Esophagus squamous epithelium (tissue), 5 donors: ENCODE measurements at places on chromosomes 7 and 10.

DNA sequence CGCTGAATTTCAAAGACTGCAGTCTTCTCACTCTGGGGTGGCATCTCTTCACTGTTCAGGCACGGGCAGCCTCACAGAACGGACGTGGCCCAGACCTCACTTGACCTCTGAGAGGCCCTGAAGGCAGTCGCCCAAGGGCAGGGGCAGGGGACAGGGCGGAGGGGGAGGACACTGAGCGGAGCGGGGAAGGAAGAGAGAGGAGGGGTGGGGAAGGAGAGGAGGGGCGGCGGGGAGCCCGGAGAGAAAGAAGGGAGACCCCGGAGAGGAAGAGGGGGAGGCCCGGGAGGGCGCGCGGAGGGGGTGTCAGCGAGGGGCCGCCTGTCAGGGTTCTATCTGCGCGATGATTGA, 58.7 kb upstream of the COMTD1 start:
- no peaks in the 10 kb centered on the region for H3K36me3 ChIP-seq
- DNase-seq: no peak
- H3K27ac ChIP-seq: peak overlapping the region; percentile 97
- peak overlapping the region; percentile 74 for H3K4me3 ChIP-seq

- H3K4me3 ChIP-seq: no peak overlapping the region
- H3K27me3 ChIP-seq: no peaks in the 10 kb centered on the region
- no peaks in the 10 kb centered on the region for H3K36me3 ChIP-seq
- no peak for DNase-seq
Observed at GRCh38 chr7:94486216-94486615, 23.4 kb upstream of the CASD1 start.

- H3K27me3 ChIP-seq: peaks cover 14% of the 10 kb centered on the region
- no peak overlapping the region for H3K4me3 ChIP-seq
- DNase-seq: no peak
- H3K36me3 ChIP-seq: no peaks in the 10 kb centered on the region
Observed at GRCh38 chr10:49666054-49666615, 13.3 kb upstream of the C10orf53 start.

DNA sequence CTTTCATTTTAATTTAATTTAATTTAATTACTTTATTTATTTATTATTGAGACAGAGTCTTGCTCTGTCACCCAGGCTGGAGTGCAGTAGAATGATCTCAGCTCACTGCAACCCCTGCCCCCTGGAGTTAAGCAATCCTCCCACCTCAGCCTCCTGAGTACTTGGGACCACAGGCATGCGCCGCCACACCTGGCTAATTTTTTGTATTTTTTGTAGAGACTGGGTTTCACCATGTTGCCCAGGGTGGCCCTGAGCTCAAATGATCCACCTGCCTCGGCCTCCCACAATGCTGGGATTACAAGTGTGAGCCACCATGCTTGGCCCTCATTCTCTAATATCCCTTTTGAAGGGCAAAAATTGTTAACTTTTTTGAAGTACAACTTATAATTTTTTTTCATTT, 92.9 kb downstream of the XRCC2 start:
- no peaks in the 10 kb centered on the region for H3K27me3 ChIP-seq
- no peak overlapping the region for H3K4me3 ChIP-seq
- H3K36me3 ChIP-seq: no peaks in the 10 kb centered on the region
- no peak overlapping the region for H3K27ac ChIP-seq
- H3K4me1 ChIP-seq: no peaks in the 10 kb centered on the region

GRCh38 chr10:218798-219197, 83.5 kb downstream of the ZMYND11 start:
- H3K4me1 ChIP-seq: no peaks in the 10 kb centered on the region
- no peak overlapping the region for H3K27ac ChIP-seq
- H3K36me3 ChIP-seq: no peaks in the 10 kb centered on the region
- no peak overlapping the region for H3K4me3 ChIP-seq

DNA sequence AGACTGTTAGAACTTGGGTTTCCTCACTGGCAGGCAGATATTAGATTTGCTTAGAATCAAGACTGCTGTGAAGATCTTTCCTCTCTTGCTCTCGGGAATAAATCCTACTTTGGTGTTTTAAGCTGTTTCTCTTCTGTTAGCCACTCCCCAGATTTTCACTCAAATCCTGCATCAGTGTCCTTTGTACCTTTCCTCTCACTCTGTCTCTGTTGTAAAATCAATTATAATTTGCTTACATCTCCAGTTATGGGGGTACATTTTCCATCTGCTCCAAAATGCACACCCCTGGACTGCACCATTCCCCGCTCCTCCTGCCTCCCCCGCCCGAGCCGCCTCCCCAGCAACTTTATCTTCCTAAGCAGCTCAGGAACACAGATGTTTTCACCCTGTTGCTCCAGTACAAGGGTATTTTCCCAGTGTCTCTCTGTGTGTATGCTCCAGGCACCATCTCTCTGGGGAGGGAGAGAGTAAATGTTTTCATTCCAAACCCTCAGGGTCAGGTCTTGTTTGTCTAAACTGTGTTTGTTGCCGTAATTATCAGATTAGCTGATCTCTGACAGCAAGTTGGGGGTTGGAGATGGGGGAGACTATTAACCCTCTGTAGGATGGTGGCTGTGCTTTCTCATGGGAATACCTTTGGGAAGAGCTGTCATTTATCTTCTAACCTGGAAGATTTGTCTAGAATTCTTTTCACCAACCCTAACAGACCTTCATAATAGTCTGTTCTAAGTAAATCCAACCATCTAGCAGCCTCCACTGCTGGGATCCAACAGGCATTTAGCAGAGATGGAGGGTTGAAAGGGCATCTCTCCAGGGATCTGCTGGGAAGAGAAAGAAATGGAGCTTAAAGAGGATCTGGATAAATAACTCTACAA, 20.4 kb upstream of the GOT1 start:
- H3K27ac ChIP-seq: no peak overlapping the region
- H3K4me3 ChIP-seq: no peak overlapping the region
- no peaks in the 10 kb centered on the region for H3K36me3 ChIP-seq
- no peak for DNase-seq
- H3K27me3 ChIP-seq: no peaks in the 10 kb centered on the region

GRCh38 chr10:119007211-119007574, 22.3 kb upstream of the NANOS1 start:
- no peaks in the 10 kb centered on the region for H3K36me3 ChIP-seq
- H3K27ac ChIP-seq: no peak overlapping the region
- H3K4me3 ChIP-seq: no peak overlapping the region
- H3K27me3 ChIP-seq: no peaks in the 10 kb centered on the region
- DNase-seq: no peak
- H3K4me1 ChIP-seq: no peaks in the 10 kb centered on the region

DNA sequence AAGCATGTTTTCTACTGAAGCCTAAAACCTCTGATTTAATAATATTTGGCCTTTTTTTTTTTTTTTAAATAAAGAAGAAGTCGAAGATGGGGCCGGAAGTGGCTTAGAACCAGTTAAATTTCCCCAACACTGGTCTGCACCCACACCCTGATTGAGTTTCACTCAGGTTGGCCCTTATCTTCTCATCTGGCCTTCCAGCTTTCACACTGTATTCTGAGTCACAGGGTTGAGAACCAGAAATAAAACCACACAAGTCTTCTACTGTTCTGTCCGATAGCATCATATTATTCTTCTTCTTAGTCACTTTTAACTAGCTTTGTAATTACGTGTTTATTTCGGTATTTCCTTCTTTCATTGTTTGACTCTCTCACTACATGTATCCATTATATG, 9.9 kb downstream of the ZNF365 start:
- DNase-seq: no peak
- H3K4me1 ChIP-seq: no peaks in the 10 kb centered on the region
- no peaks in the 10 kb centered on the region for H3K36me3 ChIP-seq
- no peaks in the 10 kb centered on the region for H3K27me3 ChIP-seq
- no peak overlapping the region for H3K4me3 ChIP-seq

- H3K27ac ChIP-seq: no peak overlapping the region
- no peaks in the 10 kb centered on the region for H3K36me3 ChIP-seq
- H3K4me3 ChIP-seq: no peak overlapping the region
- H3K4me1 ChIP-seq: no peaks in the 10 kb centered on the region
- no peak for DNase-seq
Observed at GRCh38 chr7:49707891-49708290, 65.5 kb upstream of the VWC2 start.

- no peak overlapping the region for H3K27ac ChIP-seq
- no peak for DNase-seq
Observed at GRCh38 chr7:130410868-130411541, 29.8 kb downstream of the CEP41 start.

DNA sequence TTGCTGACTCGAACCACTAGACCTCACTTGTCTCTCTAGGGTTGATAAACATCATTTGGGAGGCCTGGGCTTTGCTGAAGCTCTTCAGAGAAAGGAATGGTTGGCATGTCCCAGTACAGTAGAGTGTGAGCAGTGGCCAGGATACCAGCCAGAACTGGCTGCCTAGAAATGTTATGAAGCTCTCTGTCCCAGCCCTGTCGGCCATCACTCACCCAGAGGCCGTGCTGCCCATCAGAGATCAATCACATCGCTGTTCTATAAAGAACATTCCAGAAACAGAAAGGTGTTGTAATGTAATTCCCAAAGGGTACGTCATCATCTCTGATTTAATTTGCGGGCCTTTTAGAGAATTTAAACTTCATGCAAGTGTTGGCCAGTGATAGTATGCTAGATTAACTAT, 111.5 kb downstream of the PRPF18 start:
- no peaks in the 10 kb centered on the region for H3K4me1 ChIP-seq
- DNase-seq: no peak
- H3K36me3 ChIP-seq: no peaks in the 10 kb centered on the region
- H3K27me3 ChIP-seq: no peaks in the 10 kb centered on the region
- H3K27ac ChIP-seq: no peak overlapping the region

GRCh38 chr7:105044449-105045070, 30.6 kb downstream of the KMT2E start:
- no peak overlapping the region for H3K27ac ChIP-seq
- H3K27me3 ChIP-seq: no peaks in the 10 kb centered on the region
- peaks cover 13% of the 10 kb centered on the region for H3K4me1 ChIP-seq
- H3K4me3 ChIP-seq: no peak overlapping the region
- no peak for DNase-seq
- peaks cover 89% of the 10 kb centered on the region for H3K36me3 ChIP-seq

GRCh38 chr10:86017841-86018734, 348.5 kb downstream of the GRID1 start:
- no peak overlapping the region for H3K27ac ChIP-seq
- no peaks in the 10 kb centered on the region for H3K4me1 ChIP-seq
- H3K36me3 ChIP-seq: no peaks in the 10 kb centered on the region
- no peaks in the 10 kb centered on the region for H3K27me3 ChIP-seq
- no peak for DNase-seq

- H3K27me3 ChIP-seq: no peaks in the 10 kb centered on the region
- H3K36me3 ChIP-seq: no peaks in the 10 kb centered on the region
- no peaks in the 10 kb centered on the region for H3K4me1 ChIP-seq
- H3K27ac ChIP-seq: no peak overlapping the region
- no peak overlapping the region for H3K4me3 ChIP-seq
Observed at GRCh38 chr7:11410656-11411644, 421.0 kb downstream of the THSD7A start.

- H3K4me3 ChIP-seq: no peak overlapping the region
- H3K4me1 ChIP-seq: no peaks in the 10 kb centered on the region
- no peak for DNase-seq
- no peaks in the 10 kb centered on the region for H3K27me3 ChIP-seq
- H3K27ac ChIP-seq: no peak overlapping the region
Observed at GRCh38 chr7:37297546-37297945, 151.1 kb downstream of the ELMO1 start.

DNA sequence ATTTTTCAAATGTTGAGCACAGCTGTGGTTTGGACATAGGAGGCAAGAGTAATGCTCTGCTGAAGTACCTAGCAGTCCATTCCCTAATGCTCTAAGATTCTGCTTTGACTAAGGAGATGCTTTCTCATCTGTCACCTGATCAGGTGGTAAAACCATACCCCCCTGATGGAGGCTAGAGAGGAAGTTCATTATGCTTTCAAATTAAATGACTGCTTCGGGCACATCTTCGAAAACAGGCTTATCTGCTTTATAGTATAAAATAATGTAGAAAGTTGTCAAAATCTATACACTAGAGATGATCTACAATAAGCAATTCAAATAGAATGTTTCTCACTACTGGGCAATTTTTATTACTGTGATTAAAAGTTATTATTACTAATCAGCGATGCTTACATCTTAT, at the start of gene GNAT3:
Gene GNAT3, minus strand, starts transcription at position 101 of the 400 bp plus-strand sequence. CDS start 138 bp downstream, outside the sequence.
- H3K4me3 ChIP-seq: no peak within 1 kb of the TSS
- H3K4me1 ChIP-seq: no peaks in the 10 kb centered on the region
- no peak within 1 kb of the TSS for H3K27ac ChIP-seq
- DNase-seq: no peak
- no peaks in the 10 kb centered on the region for H3K27me3 ChIP-seq

DNA sequence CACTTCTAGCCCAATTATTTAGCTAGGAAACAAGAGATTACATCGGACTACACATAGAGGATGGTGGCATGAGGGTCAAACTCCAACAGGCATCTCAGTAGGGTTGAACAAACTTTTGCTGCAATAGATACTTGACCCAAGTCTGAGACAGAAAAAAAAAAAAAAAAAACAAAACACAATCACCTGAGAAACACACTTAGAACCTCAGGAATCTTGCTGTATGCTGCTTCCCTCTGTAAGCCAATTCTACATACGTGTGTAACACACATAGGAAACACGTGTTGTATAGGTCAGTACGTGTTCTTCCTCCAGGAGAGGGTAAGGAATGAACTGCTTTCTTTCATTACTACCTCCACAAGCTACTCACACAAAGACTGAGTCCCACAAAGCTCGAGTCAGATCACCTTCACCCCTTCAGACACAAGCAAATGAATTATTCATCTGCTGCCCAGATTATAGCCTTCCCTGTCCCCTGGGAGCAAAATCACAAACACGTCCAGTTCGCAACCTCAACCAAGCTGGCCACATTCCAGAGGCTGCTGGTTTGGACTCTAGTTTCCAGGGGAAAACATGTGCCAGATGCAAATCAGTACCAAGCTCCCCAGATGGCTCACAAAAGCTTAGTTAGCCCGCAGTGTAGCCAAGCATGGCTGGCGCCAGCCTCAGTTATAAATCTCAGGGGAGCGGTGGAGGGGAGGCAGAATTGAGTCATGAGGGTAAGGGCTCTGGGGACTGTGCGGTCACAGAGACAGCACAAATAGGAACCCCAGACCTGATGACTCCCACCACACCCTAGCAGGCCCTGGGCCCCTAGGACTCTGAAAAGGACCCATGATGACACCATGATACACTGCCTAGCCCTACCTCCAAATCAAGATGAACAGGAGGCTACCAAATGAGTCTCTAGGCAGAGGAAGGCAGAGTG, 15.1 kb downstream of the PSAP start:
- H3K4me1 ChIP-seq: peaks cover 97% of the 10 kb centered on the region
- H3K36me3 ChIP-seq: peaks cover 15% of the 10 kb centered on the region
- DNase-seq: peak; percentile 32
- no peaks in the 10 kb centered on the region for H3K27me3 ChIP-seq
- peak overlapping the region; percentile 62 for H3K27ac ChIP-seq

GRCh38 chr7:29449569-29450260, 113.9 kb upstream of the PRR15 start:
- H3K4me3 ChIP-seq: no peak overlapping the region
- peaks cover 9% of the 10 kb centered on the region for H3K4me1 ChIP-seq
- DNase-seq: no peak
- no peak overlapping the region for H3K27ac ChIP-seq
- no peaks in the 10 kb centered on the region for H3K36me3 ChIP-seq

GRCh38 chr10:113214331-113214730, 264.3 kb downstream of the TCF7L2 start:
- no peak overlapping the region for H3K4me3 ChIP-seq
- no peaks in the 10 kb centered on the region for H3K27me3 ChIP-seq
- H3K27ac ChIP-seq: no peak overlapping the region
- DNase-seq: no peak
- no peaks in the 10 kb centered on the region for H3K4me1 ChIP-seq
- H3K36me3 ChIP-seq: no peaks in the 10 kb centered on the region
